Amygdala (tissue), 56 donors: ENCODE measurements at places on chromosomes 2 and 18.

DNA sequence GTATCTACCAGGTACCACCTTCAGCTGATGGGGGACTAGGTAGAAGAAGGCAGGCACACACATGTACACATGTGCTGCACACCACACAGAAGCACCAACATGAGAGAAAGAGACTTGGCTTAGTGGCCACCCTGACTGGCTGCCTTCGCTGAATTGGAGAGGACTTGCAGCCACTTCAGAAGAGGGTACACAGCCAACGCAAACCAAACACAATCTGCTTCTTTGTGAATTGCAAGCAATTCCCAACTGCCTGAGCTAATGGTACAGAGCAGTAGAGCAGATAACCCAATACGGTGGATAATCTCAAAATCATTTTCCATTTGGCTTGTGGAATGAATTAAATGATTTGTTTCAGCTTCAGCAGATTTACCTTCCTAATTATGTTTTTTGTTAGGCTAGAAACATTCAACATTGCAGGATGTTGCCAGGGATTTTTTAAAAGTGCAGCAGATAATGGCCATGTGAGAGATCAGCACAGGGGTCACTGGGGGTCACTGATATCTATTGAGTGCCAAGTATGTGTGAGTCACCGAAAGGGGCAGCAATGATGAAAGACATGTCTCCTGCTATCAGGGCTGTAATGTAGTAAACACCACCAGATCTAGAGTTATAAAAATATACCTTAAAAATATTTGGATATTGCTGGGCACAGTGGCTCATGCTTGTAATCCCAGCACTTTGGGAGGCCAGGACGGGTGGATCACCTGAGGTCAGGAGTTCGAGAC lies 652.6 kb downstream of the BCL11A start:
- DNase-seq = no peak

DNA sequence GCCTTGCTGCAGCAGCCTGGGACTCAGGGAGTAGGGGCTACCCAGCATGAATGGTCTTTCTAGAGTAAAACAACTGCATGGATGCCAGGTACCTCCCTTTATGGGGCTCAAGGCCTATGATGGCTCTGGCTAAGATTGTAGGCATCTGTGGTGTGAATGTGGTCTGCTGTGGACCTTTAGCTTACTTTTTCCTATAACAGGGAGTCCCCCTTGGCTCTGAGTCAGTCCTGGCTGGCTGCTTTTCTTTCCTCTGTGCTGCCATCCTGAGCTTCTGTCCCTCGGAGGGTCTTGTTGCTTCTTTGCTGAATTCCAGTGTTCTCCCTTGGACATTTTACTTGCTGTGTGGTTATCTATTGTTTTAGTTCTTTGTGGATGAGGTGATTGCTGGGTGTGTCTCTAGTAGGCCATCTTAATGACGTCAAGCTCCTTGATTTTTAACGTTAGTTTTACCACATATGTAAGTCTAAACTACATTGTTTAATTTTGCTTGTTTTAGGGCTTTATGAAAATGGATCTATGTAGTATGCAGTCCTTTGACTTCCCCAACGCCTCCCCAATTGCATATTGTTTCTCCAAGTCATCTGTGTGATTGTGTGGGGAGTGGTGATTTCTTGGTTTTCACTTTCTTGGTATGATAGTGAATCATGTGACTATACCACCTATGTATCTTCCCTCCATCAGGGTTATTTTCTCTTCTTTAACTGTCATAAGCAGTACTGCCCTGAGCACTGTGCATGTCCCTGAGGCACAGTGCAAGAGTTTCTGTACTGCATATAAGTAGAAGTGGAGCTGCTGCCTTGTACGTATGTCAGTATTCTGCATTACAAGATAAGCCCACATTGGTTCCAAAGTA lies 92.4 kb downstream of the NCK2 start:
- DNase-seq = no peak

DNA sequence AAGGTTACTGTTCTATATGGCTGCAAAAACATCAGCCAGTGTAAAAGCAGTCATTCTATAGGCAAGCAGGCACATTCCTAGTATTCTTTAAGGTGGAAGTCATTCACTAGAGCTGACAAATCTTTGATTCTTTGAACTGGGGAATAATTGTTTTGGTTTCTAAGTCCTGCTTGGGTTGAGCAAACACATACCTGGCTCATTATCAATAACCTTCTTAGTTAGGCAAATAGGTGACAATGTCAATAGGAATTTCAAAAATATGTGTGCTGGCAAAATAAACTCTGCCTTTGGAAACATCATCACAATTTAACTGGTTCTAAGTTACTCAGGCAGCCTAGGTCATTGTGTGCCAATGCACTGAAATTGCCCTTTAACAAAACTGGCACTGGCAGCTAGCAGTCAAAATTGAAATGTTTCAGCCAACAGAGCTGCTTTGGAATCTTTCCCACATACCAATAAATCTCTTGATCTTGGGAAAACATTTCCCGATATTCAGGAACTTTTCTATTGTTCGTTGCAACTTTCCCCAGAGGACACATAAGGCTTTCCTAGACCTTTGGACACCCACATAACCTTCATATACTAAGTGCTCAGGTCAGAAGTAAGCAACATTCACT lies 402.0 kb upstream of the MMADHC start:
- DNase-seq = no peak

DNA sequence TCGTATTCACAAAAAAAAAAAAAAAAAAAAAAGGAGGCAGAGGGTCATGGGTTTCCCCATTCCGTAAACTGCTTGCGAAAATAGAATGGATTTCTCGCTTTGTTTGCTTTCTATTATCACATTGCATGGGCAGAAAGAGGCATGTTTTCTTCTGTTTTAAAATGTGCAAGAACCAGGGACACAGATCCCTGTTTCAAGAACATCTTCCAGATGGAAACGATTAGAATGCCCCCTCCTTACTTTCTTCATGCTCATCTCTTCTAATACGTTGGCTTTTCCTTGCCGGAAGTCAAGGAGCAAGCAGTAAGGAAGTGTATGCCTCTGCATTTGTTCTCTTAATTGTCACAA lies 51.0 kb upstream of the ZNF516 start:
- DNase-seq = no peak

- no peak for DNase-seq
Observed at GRCh38 chr2:101040761-101041160, 38.7 kb downstream of the RPL31 start.

DNA sequence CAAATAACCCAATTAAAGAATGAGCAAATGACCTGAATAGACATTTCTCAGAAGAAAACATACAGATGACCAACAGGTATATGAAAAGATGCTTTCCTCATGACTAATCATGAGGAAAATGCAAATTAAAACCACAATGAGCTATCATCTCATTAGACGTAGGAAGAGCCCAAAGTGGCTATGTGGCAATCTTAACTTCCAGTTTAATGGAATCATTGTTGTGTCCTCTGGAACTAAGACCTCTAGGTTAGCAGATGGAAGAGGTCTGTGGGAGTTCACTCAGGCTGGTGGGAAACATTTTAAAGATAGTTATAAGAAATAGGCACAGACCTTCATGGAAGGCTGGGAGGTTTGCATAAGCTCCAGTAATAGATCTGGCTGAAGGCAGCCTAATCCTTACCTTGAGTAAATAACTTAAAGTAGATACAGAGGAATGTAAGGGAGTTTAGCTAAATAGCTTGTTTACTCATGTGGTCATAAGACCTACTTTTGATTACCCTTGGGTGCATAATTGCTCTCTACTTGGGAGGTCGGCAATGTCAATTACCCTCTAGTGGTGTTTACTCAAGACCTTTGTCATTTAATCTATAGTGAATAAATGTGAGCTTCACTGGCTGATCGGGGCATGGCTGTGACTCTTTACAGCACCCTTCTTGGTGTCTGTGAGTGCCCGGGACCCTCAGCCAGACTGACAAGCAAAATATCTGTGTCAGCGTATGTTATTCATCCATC lies 119.0 kb downstream of the GULP1 start:
- no peak for DNase-seq

- no peak for DNase-seq
Observed at GRCh38 chr18:58806826-58807714, 57.6 kb upstream of the ZNF532 start.

- peak; percentile 1 for DNase-seq
Observed at GRCh38 chr2:226423498-226423960, 376.1 kb downstream of the IRS1 start.

GRCh38 chr2:74725287-74725686 lies 71.2 kb downstream of the SEMA4F start:
- no peak for DNase-seq
